ENCODE measurements at places on chromosomes 11 and 22.

DNA sequence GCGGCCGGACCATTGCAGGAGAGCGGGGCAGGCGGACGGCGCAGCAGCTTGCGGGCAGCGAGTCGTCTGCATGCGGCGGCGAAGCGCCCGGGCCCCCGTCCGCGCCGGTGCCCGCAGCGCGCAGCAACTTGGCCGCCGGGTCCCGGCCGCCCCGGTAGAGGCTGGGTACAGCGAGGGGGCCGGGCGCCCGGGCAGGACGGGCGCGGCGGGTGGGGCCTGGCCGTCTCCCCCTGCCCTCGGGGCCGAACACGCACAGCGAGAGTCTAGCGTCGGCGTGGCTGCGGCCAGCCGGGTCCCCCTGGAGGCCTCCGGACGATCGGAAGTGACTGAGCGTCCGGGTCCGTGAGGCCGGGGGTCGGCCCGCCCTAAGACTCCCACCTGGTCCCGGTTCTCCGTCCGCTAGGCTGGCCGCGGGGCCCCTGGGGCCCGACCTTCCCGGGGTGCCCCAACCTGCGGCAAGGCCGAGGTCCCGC is 775 bp upstream of the TRABD start:
- no peak for DNase-seq

DNA sequence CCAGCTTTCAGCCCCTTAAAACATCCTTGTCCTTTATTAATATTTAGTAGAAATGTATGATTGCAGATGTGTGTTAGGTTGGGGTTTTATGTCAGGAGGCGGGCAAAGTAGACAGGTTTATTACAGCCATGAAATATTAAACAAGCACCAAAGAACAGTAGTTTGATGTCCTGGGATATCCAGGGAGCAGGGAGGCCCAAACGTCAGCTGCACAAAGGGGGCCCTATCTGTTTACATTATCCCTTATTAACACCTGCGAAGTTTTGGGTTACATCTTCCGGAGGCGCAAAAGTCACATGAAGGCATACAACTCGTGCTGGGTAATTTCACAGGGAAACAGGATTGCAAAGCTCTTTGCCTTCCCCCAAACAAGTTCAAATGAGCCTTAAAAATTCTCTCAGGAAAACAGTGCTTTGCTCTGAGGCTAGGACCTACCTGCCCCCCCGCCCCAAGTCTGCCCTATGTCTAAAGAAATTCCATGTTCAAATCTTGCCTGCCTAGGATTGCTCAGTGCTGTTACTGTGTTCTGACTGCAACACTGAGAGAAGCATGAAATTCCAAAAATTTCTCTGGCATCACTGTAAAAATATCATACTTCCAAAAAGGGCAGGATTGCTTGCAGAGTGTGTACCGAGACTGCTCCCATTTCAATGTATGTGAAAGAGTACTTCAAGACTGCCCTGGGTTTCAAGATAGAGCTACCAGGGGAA is 8.9 kb downstream of the MN1 start:
- DNase-seq: no peak

DNA sequence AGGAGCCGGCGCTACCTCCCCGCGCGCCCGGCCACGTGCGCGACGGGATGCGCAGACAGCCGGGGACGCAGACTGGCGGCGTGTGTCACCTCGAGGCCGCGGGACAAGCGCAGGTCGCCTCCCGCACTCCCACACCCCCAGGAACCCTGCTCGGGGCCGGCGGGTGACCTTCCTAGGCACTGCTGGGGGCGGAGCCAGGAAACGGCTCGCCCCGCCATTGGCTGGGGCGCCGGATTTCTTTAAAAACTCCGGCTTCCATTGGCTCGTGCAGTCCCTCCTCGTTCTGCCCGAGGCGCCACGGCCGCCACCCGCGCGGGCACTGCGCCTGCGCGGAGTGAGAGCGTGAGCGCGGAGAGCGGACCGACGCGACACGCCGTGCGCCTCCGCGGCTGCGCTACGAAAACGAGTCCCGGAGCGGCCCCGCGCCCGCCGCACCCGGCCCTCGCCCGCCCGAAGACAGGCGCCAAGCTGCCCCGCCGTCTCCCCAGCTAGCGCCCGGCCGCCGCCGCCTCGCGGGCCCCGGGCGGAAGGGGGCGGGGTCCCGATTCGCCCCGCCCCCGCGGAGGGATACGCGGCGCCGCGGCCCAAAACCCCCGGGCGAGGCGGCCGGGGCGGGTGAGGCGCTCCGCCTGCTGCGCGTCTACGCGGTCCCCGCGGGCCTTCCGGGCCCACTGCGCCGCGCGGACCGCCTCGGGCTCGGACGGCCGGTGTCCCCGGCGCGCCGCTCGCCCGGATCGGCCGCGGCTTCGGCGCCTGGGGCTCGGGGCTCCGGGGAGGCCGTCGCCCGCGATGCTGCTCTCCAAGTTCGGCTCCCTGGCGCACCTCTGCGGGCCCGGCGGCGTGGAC is at the start of gene PIM3:
Gene PIM3 (plus strand): TSS at position 614 of the 846 bp plus-strand sequence. CDS start 176 bp downstream, at position 790.
- peak; percentile 93 for DNase-seq

DNA sequence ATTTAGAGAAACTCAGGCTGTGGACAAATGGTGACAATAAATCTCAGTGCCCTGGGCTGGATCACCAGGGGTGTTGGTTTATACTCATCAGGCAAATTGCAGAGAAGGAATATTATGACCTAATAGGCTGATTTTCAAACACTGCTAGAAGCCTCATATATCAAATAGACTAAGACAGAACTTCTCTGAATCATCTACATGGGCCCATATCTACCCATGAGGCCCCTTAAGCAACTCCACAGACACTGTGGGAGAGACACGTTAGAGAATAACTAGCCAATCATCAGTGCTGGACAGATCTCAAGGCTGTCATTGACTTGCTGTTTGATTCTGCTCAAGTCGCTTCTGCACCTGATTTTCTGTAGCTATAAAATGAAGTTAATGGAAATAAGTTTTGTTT is 545.8 kb downstream of the SOX6 start:
- no peak for DNase-seq

DNA sequence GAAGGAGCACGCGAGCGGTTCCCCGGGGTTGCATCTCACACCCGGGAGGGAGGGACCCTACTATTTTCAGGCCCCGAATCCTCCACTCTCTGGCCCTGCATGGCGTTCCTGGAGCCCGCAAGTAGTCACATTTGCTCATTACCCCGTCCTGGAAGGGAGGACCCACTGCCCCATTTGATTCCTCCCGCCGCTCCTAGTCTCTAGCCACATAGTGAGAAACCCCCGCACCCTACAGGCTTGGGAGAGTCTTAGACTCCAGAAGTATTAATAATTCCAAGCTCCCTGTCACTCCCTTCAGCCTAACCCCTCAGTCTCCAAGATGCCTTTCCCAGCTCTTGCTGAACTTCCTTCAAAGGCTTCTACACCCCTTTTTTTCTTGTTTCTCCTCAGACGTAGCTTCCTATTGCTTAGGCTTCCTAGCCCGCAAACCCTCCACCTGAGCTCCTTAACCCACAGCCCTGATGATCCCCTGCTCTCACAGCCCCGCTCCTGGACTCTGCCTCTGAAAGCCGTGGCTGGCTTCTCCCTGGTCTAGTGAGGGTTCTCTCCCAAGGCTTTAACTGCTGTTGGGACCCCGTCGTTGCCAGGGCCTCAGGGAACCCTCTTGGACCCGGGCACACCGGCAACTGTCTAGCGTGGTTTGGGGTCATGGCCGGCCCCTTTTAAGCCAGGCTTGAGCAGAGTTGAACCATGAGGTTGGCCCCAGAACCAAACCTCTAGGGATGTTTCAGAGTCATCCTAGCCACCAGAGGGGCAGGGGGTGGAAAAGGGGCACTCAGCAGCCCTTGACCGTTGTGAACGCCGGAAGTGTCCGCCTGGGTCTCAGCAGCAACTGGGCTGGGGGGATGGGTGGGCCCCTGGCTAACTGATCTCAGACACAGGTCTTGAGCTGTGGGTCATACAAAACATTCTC is 862 bp downstream of the GGA1 start:
- no peak for DNase-seq

DNA sequence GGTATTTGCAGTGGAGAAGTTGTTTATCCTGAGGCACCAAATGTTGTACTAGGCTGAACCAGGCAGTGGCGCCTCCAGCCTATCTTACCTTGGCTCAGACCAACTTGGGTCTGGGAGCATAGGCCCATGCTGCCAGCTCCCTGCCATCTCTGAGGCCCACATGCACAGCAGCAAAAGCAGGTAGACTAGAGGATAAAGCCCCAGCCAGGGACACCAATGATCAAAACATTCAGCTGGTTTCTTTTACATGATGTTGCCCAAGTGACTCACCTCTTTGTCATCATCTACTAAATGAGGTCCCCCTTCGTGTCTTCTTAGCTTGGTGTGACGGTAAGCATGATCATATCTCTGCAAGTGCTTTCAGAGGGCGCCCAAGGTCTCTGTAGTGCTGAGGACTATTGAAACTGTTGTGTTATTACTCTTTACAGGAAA is 112.1 kb upstream of the DRD2 start:
- DNase-seq: no peak

Measured in uterus (tissue), 4 donors.